ENCODE measurements at places on chromosomes 16 and 17. TPM values are rescaled to one million over a fixed set of nuclear protein-coding genes. Genes with fewer than 3 reads are reported as not detected.

DNA sequence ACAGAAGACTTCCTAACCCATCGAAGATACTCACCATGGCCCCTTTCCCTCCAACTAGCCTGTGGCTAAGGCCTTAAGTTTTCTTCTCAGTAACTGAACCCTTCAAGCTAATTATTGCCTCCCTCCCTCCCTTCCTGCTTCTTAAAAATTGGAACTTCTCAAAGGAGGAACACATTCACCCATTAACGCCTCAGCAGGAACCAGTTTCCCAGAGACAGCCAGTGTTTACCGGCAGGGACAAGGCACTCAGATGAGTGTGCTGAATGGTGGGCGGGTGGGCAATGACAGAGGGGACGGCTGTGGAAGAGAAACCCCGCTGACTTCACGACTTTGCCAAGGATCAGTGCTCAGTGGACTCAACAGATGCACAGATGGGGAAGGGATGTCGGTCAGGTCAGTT, 20.3 kb downstream of the PITPNA start:
- DNase-seq: no peak

The CHST6 gene
- total RNA-seq: 0.41 TPM

The NEUROD2 gene
- 44.8 TPM for total RNA-seq

The ZFPM1 gene
- 1.2 TPM for total RNA-seq

- DNase-seq: no peak
These were observed 34.4 kb downstream of the BRD7 start for GRCh38 chr16:50334106-50334975.

DNA sequence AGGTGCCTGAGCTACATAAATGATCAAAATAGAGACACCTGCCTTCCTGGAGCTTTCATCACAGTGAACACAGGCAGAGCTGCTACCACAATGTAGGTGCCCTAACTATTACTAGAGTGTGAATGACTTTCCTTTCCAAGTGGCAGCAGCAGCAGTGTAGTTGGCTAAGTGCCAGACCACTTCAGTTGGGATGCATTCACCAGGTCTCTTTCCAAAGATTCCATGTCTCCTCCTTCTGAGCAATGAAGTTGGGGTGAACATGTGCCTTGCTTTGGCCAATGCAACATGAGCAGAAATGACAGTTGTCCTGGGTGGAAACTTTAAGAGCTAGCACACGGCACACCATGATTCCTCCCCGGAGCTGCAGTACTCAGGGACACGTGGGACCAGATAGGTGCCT, 23.3 kb upstream of the CACNG4 start:
- DNase-seq: no peak

The EZH1 gene
- total RNA-seq: 24.9 TPM

DNA sequence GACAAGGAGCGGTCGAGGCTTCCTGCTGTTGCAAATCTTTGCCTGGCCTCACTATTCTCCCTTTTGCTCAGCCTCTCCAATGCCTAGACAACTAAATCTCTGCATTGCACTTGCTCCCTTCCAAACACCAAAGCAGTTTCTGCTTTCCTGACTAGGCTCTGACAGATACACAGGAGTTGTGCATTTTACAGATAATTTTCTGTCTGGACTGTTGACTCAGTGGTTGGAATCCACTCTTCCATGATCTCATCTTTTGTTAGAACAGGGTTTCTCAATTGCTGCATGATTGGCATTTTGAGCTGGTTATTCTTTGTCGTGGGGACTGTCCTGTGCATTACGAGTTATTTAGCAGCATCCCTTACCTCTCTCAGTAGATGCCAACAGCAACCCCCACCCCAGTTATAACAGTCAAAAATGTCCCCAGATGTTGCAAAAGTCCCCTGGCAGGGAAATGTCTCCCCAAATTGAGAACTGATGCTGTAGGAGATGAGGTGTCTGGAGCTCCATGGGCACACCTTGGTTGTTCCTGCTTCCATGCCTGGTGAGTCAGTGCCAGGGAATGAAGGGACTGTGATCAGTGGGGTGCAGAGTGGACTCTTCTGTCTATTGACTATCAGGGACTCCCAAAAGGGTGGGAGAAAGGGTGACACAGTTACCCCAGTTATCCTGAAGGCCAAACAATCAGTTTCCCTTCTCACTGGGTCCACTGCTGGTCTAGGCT, 557.4 kb upstream of the PSMD7 start:
- DNase-seq: no peak

Data from frontal cortex (tissue), 4 donors.